ENCODE measurements at places on chromosomes 7 and 10. TPM values are rescaled to one million over a fixed set of nuclear protein-coding genes. Genes with fewer than 3 reads are reported as not detected.

- H3K4me3 ChIP-seq = no peak overlapping the region
- H3K4me1 ChIP-seq = no peaks in the 10 kb centered on the region
- H3K27ac ChIP-seq = no peak overlapping the region
- no peaks in the 10 kb centered on the region for H3K27me3 ChIP-seq
- H3K36me3 ChIP-seq = no peaks in the 10 kb centered on the region
- DNase-seq = no peak
Measured at GRCh38 chr7:133561396-133561795, 308.5 kb downstream of the EXOC4 start.

GRCh38 chr7:34157137-34157536, 251.8 kb downstream of the BMPER start:
- H3K27me3 ChIP-seq = no peaks in the 10 kb centered on the region
- H3K36me3 ChIP-seq = no peaks in the 10 kb centered on the region
- no peak overlapping the region for H3K27ac ChIP-seq
- no peaks in the 10 kb centered on the region for H3K4me1 ChIP-seq

- H3K27me3 ChIP-seq = no peaks in the 10 kb centered on the region
- peaks cover 11% of the 10 kb centered on the region for H3K4me1 ChIP-seq
- H3K36me3 ChIP-seq = no peaks in the 10 kb centered on the region
- no peak overlapping the region for H3K4me3 ChIP-seq
- no peak for DNase-seq
- H3K27ac ChIP-seq = no peak overlapping the region
Measured at GRCh38 chr7:51141451-51142003, 175.1 kb downstream of the COBL start.

DNA sequence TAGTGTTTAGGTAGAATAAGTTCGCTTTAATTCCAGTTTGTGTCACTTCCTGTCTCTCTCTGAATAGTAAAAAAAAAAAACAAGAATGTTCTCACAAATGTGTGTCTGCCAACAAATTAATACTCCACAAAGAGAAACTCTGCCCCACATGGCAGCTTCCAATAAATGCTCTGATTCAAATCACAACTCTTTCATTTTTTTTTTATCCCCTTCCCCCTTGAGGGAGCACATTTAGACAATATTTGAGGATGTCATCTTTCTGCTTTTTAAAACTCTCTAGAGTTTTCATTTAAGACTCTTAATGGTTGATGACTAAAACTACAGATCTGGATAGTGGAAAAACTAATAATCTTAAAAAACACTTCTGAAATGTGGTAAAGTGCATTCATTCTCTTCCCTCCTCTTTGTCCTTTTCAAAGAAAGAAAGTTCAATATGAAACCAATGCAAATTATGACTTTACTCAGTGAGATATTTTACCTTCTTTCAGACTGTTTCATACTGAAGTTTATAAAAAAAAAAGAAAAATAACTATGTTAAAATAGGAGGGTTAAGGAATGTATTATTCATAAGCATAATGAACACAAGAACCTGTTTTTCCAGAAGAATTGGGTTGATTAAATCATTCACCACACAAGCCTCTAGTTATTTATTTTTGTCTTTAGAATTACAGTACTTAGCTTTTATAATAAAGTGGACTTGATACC, 42.3 kb downstream of the ARID5B start:
- H3K36me3 ChIP-seq = peaks cover 3% of the 10 kb centered on the region
- H3K4me3 ChIP-seq = no peak overlapping the region
- peak overlapping the region; percentile 76 for H3K27ac ChIP-seq
- no peaks in the 10 kb centered on the region for H3K27me3 ChIP-seq
- peaks cover 44% of the 10 kb centered on the region for H3K4me1 ChIP-seq

GRCh38 chr10:86815035-86815617, 58.7 kb downstream of the BMPR1A start:
- no peak for DNase-seq
- H3K27me3 ChIP-seq = no peaks in the 10 kb centered on the region
- H3K4me3 ChIP-seq = no peak overlapping the region
- H3K27ac ChIP-seq = no peak overlapping the region
- H3K4me1 ChIP-seq = no peaks in the 10 kb centered on the region

GRCh38 chr10:21172542-21172929, 275.4 kb upstream of the NEBL start:
- DNase-seq = no peak
- H3K4me3 ChIP-seq = peak overlapping the region; percentile 61
- H3K4me1 ChIP-seq = no peaks in the 10 kb centered on the region
- H3K27me3 ChIP-seq = peaks cover 12% of the 10 kb centered on the region
- peak overlapping the region; percentile 88 for H3K27ac ChIP-seq

GRCh38 chr7:78530351-78530750, 731.8 kb downstream of the PHTF2 start:
- H3K27ac ChIP-seq = no peak overlapping the region
- no peak overlapping the region for H3K4me3 ChIP-seq
- H3K4me1 ChIP-seq = no peaks in the 10 kb centered on the region

GRCh38 chr10:77085344-77085743, 552.3 kb downstream of the KCNMA1 start:
- DNase-seq = no peak
- H3K27ac ChIP-seq = no peak overlapping the region
- no peak overlapping the region for H3K4me3 ChIP-seq
- H3K27me3 ChIP-seq = no peaks in the 10 kb centered on the region
- H3K36me3 ChIP-seq = no peaks in the 10 kb centered on the region

DNA sequence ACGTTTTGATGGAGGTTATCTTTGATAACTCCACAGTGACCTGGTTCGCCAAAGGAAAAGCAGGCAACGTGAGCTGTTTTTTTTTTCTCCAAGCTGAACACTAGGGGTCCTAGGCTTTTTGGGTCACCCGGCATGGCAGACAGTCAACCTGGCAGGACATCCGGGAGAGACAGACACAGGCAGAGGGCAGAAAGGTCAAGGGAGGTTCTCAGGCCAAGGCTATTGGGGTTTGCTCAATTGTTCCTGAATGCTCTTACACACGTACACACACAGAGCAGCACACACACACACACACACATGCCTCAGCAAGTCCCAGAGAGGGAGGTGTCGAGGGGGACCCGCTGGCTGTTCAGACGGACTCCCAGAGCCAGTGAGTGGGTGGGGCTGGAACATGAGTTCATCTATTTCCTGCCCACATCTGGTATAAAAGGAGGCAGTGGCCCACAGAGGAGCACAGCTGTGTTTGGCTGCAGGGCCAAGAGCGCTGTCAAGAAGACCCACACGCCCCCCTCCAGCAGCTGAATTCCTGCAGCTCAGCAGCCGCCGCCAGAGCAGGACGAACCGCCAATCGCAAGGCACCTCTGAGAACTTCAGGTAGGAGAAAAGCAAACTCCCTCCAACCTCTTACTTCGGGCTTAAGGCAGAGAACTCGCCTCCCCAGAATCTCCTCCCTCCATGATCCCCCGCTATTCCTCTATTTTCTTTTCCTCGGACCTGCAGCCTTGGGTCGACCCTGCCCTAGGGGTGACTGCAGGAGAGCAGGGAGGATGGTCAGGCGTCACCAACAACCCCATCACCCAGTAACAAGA, at the start of gene SERPINE1:
Gene SERPINE1 (plus strand): TSS at position 454 of the 809 bp plus-strand sequence. CDS start 1,290 bp downstream, outside the sequence.
- H3K27me3 ChIP-seq = peaks cover 4% of the 10 kb centered on the region
- peak within 1 kb of the TSS; percentile 31 for H3K4me3 ChIP-seq
- peak within 1 kb of the TSS; percentile 81 for H3K27ac ChIP-seq
- no peaks in the 10 kb centered on the region for H3K36me3 ChIP-seq
- peaks cover 47% of the 10 kb centered on the region for H3K4me1 ChIP-seq

DNA sequence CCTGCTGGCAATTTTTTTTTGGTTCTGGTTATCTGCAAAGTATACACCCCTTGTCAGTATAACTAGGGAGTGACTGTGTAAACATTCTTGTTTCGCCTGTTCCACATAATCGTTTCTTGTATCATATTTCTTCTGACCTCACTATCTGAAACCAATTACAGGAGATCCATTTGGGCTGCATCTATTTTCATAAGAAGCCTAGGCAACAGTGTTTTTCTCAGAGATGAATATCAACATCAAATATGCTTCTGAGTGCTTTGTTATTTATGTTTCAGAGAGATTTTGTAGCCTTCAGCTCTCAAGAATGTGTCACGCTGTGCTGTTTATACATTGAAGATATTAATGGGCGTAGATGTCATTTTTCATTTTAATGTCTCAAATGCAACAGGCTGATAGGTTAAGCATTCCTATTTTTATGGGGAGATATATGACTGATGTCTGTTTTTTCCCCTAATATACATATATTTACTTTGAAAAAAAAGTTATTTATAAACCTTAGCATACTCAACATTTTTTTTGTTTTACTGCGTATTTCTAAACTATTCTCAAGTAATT, 115.5 kb downstream of the FOXP2 start:
- no peaks in the 10 kb centered on the region for H3K27me3 ChIP-seq
- no peaks in the 10 kb centered on the region for H3K4me1 ChIP-seq
- H3K36me3 ChIP-seq = no peaks in the 10 kb centered on the region

DNA sequence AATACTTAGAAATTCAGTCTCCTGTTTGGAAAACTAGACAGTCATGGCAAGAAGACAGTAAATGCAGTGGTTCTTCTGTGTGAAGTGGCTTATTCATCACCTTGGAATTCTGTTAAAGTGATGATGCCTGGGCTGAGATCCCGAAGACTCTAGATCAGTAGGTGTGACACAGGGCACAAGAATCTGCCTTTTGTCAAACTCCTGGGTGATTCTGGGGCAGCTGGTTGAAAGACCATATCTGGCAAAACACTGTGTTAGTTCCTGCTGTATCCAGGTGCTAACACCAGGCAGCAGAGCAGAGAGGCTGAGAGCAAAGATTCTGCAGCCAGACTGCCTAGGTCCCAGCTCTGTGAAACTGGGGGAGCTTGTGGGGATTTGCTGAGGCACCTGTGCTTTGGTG, 26.5 kb downstream of the MRC1 start:
- DNase-seq = no peak
- no peak overlapping the region for H3K27ac ChIP-seq
- H3K4me3 ChIP-seq = no peak overlapping the region
- peaks cover 20% of the 10 kb centered on the region for H3K4me1 ChIP-seq

- no peaks in the 10 kb centered on the region for H3K36me3 ChIP-seq
- peak; percentile 33 for DNase-seq
- H3K4me1 ChIP-seq = no peaks in the 10 kb centered on the region
- H3K27me3 ChIP-seq = no peaks in the 10 kb centered on the region
- no peak overlapping the region for H3K27ac ChIP-seq
Measured at GRCh38 chr10:5575144-5575481, 50.4 kb downstream of the CALML3 start.

DNA sequence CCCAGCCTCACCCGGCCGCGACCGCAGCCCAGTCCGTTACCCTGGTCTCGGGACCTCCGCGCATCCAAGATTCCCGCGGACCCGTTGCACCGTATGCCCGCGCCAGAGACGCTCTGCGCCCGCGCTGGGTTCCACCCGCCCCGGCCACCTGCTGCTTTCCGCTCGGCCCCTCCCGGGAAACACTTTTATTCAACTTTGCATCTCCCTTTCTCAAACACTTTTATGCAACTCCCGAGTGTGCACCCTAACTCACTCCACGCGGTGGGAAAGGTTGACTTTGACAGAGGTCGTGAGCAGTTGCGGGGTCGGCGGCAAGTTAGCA, at the start of gene ODAD2:
Gene ODAD2 (minus strand): TSS at position 126 of the 322 bp plus-strand sequence. CDS start 3,937 bp downstream, outside the sequence.
- peak within 1 kb of the TSS; percentile 57 for H3K4me3 ChIP-seq
- peaks cover 2% of the 10 kb centered on the region for H3K4me1 ChIP-seq
- peaks cover 5% of the 10 kb centered on the region for H3K27me3 ChIP-seq
- H3K27ac ChIP-seq = peak within 1 kb of the TSS; percentile 8

DNA sequence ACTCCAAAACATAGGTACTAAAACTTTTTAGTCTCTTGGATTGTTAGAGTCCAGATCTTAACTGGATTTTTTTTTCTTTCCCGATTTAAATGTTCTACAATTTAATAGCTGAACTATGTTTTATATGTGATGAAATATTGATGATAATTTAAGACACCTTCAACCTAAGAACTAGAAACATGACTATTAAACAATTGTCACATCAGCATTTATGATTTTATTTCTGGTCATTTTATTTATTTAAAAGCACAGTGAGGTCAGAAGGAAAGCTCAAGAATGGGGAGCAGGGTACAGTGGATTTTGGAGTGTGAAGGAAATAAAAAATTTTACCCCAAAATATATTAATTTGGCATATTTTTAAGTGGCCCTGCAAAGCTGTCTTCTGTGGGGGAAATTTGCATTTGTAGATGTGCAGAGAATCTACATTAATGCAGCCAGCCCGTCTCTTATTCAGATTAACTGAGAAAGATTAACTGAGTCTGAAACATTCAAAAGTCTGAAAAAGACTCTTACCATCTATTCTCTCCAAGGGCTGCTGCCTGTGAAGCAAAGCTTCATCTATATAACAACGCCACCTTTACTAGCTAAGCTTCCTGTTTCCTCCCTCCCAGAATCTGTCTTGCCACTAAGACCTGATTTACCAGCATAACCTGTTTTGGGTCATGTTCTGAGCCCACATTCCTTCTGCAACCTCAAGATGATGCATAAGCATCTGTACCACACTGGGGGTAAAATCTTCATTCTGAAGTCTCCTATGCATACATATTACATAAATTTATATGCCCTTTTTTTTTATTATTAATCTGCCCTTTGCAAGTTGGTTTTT, 86.4 kb downstream of the TMEM106B start:
- H3K27me3 ChIP-seq = no peaks in the 10 kb centered on the region
- no peak for DNase-seq
- H3K4me3 ChIP-seq = no peak overlapping the region
- H3K36me3 ChIP-seq = no peaks in the 10 kb centered on the region

DNA sequence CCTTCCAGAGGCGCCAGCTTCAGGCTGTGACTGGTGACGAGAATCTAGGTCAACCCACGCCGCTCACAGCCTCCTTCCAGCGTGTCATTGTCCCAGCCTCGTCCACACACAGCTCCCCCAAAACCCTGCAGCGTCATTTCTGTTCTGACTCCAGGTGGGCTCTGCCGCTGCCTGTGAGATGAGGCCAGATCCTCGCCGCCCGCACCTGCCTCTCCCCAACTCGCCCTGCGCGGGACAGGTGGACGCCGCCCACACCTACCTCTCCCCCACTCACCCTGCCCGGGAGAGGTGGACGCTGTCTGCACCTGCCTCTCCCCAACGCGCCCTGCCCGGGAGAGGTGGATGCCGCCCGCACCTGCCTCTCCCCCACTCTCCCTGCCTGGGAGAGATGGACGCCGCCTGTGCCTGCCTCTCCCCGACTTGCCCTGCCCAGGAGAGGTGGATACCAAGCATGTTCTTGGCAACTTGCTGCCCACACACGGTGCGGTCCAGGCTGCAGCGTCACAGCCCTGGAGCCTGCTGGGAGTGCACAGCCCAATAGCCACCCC, 32.0 kb upstream of the CFAP46 start:
- no peak overlapping the region for H3K4me3 ChIP-seq
- H3K27me3 ChIP-seq = peaks cover 59% of the 10 kb centered on the region
- H3K36me3 ChIP-seq = no peaks in the 10 kb centered on the region
- H3K4me1 ChIP-seq = no peaks in the 10 kb centered on the region
- no peak overlapping the region for H3K27ac ChIP-seq

FFAR4 gene
- total RNA-seq = 4.9 TPM

CTNNA3 gene
- 0.67 TPM for total RNA-seq

WEE2 gene
- not detected for total RNA-seq

GHRHR gene
- total RNA-seq = not detected

ADCY1 gene
- 3.9 TPM for total RNA-seq

SCART1 gene
- total RNA-seq = 2.6 TPM

ZFAND2A gene
- total RNA-seq = 19.9 TPM

ABCB1 gene
- 7.5 TPM for total RNA-seq

Measured in upper lobe of right lung (tissue), 1 donor.